WTC11 (cell line): ENCODE measurements at places on chromosomes 5 and 9. TPM values are rescaled to one million over a fixed set of nuclear protein-coding genes. Genes with fewer than 3 reads are reported as not detected.

CMBL gene
- 26.7 to 34.0 TPM (median 27.7 TPM) in 3 replicates for total RNA-seq

GRCh38 chr5:140109018-140109758 is 4.7 kb upstream of the PURA start:
- H3K27me3 ChIP-seq: peaks cover 87% of the 10 kb centered on the region
- no peak overlapping the region for H3K27ac ChIP-seq
- peak overlapping the region; percentile 90 for H3K4me3 ChIP-seq

DNA sequence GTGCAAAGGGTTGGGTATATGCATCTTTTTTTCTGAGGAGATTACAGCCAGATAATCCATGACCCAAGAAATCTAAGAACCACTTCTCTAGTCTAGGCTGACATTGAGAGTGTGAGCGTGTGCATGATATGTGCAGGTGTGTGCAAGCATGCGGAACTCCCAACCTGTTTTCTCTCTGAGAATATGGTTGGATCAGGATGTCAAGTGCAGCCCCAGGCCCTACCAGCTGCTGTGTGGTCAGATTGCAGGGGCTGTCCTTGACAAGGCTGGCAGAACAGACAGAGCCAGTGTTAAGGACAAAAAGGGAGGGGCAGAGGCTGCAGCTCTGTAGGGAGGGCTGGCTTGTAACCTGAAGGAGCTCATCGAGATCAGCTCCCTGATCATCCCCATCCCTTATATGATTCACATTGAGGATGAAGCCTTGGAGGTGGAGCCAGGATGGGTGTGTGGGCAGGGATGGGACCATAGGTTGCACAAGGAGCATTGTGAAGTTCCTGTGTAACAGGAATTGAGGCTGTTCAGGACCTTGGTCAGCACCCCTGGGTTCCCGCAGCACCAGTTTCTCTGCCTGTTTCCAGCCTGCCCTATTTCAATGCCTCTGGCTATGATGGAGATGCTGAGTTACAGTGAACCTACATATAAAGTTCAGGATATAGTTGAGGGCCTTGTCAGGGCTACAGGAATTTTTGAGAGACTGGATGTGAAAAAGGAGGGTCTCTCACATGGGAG is 52.6 kb upstream of the ARAP3 start:
- H3K4me1 ChIP-seq: peaks cover 29% of the 10 kb centered on the region
- H3K27me3 ChIP-seq: no peaks in the 10 kb centered on the region; the same call in 1 of the 2 replicates
- H3K4me3 ChIP-seq: no peak overlapping the region
- H3K36me3 ChIP-seq: no peaks in the 10 kb centered on the region
- H3K27ac ChIP-seq: no peak overlapping the region

DNA sequence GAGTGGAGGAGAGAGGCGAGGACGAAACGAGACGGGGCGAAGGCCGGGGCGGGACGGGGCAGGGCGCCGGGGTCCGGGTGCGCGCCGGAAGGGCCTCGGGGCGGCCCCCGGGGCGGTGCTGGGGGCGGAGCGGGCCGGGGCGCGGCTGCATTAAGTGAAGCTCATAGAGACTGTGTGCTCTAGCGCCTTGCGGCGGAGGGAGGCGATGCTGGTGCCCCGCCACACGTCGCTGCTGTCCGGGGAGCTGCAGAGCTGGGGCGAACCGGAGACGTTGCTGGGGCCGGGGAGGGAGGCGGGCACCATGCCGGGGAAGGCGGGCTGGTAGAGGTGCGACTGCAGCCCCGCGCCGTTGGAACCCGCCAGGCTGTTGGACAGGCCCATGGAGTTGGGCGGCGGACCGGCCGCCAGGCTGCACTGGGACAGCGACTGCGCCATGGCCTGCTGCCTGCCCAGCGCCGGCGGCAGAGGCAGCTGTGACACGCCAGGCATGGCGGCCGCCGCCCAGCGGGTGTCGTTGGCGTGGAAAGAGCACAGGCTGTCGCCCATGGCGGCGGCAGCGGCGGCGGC is 8.3 kb downstream of the OTP start:
- no peak overlapping the region for H3K27ac ChIP-seq
- H3K4me1 ChIP-seq: peaks cover 35% of the 10 kb centered on the region
- no peaks in the 10 kb centered on the region for H3K36me3 ChIP-seq
- H3K27me3 ChIP-seq: peaks cover 100% of the 10 kb centered on the region
- DNase-seq: peak; percentile 76
- H3K4me3 ChIP-seq: peak overlapping the region; percentile 76

DNA sequence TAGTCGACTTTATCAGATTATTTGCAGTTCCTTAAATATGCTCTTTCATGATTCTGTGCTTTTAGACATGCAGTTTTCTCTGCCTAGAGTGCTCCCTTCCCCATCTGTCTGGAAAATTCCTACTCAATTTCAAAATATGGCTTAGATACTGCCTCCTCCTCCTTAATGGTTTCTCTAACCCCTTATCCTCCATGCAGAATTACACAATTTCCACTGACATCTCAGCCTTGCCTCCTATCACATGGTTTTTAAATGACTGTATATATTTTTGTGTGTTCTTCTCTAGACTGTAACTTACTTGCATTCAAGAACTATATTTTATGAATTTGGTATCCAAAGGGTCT is 85.2 kb downstream of the SLC44A1 start:
- H3K27ac ChIP-seq: no peak overlapping the region
- no peak for DNase-seq
- no peaks in the 10 kb centered on the region; the same call in 1 of the 2 replicates for H3K36me3 ChIP-seq
- peaks cover 14% of the 10 kb centered on the region for H3K4me1 ChIP-seq
- no peaks in the 10 kb centered on the region for H3K27me3 ChIP-seq
- H3K4me3 ChIP-seq: no peak overlapping the region

DNA sequence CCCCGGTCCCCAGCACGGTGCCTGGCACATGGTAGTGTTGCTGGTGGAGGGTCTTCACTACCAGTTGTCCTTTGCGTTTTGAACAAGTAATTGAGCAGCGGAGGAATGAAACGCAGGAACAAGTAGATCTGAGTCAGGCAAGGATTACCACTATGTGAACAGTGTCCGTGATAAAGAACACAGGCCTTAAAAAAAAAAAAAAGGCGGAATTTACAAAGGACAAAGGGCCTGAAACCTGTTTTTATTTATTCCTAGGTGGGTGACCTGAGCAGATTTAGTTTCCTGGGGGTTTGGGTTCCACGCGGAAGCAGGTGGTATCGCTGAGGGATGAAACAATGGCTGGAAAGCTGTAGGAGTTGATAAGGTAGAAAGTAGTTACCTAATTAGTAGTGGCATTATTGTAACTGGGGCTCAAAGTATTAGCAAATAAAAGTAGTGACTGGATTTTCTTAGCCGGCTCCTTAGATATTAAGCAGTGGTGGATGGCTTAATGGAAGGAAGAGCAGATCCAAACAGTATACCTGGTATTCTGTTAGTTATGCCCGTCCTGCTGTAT is 1.1 kb downstream of the RUSC2 start:
- peaks cover 32% of the 10 kb centered on the region for H3K4me1 ChIP-seq
- peak overlapping the region; percentile 80; the same call in 1 of the 2 replicates for H3K27ac ChIP-seq
- no peak for DNase-seq
- H3K36me3 ChIP-seq: 0 out of 2 replicates have a peak, but pooled peaks cover 3% of the 10 kb centered on the region
- peaks cover 4% of the 10 kb centered on the region; the same call in 1 of the 2 replicates for H3K27me3 ChIP-seq

DNA sequence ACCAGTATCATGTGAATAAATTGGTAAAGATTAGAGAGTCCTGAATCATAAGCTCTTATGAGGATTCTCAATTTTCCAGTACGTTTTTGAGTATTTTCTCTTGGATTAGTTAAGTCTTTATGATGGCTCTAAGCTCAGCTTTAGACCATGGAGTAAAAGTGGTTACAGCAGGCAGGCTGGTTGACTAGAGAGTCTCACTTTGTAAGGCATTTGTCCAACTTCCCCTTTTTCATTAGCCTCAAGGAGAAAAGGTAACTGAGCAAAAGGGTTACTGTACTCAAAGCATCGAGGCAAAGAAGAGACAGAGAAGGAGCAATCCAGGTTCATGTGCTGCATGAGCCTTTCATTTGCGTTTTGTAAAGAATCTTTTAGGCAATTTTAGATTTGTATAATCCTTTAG is 8.5 kb downstream of the NOP16 start:
- no peaks in the 10 kb centered on the region for H3K27me3 ChIP-seq
- no peak for DNase-seq
- H3K36me3 ChIP-seq: peaks cover 40% of the 10 kb centered on the region
- H3K4me3 ChIP-seq: no peak overlapping the region
- no peaks in the 10 kb centered on the region for H3K4me1 ChIP-seq
